ENCODE measurements at places on chromosomes 3 and 15.

GRCh38 chr3:120331076-120331475 is 18.1 kb downstream of the LRRC58 start:
- DNase-seq: peak; percentile 81

DNA sequence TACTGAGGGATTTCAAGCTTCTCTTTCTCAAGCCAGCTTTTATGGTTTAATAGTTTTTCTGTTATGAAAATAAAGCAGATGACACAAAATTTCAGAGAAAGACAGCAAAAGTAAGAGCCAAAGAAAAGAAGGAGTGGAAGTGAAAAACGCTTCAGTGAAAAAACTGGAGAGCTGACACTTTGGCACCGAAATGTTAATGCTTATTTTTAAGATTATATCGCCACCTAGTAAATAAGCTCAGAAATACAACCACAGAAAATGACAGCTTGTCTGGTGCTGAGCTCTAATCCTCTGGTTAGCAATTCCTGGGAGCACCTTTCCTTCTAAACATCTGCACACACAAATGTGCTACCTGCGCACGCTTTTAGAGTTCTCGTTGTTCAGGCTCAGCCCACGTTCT is 101.6 kb downstream of the ZPLD1 start:
- DNase-seq: peak; percentile 54

GRCh38 chr3:88090681-88091080 is 31.6 kb downstream of the ZNF654 start:
- DNase-seq: no peak

DNA sequence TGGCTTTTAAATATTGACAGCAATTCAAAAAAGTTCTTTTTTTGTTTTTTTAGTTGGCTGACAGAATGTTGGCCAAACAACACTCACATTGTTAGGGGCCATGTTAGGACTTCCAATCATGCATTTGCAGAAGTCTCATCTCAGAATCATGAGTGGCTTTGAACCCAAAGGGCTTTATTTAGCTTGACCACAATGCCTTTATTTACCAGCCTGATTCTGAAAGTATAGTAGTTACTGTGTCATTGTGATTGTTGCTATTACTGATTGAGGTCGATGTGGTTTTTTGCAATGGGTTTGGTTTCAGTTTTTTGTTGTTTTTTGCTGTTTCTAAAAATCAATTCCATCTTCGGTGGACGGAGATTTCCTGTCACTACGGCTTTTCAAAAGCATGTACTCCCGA is 7.2 kb downstream of the GLDN start:
- no peak for DNase-seq

DNA sequence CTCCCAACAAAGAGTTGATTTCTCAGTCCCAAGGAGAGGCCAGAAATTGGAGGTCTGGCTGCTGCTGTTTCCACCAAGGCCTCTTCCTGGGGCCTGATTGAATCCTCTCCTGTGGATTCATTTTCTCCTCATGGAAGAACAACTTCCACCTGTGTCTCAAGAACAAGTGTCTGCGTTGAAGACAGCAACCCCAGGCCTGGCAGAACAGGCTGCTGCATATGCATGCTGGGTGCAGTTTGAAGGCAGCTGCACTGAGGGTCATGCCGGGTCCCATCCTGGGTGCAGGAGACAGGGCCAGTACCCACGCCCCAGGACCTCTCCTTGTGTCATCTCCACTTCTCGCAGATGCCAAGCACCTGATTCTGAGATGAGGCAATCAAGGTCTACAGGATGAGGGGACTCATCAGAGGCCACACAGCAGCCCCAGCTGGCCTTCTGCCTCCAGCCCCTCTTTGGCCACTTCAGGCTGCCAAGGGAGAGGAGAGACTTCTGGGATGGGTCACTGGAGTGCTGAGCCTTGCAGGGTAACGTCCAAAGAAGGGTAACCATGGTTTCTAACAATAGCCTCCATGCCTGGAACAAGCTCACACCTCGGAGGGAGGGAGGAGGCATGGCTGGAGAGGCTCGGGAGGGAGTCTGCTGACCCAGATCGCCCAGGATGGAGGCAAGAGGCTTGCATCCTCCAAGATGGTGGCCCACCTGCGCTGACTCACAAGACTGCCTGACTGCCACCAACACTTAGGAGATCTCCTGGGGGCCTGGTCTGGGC is 30.0 kb downstream of the HCN4 start:
- DNase-seq: no peak

- DNase-seq: peak; percentile 83
These were observed 35.8 kb downstream of the PRKCD start for GRCh38 chr3:53196575-53197407.

- DNase-seq: peak; percentile 72
These were observed 43.0 kb downstream of the USP13 start for GRCh38 chr3:179695672-179696313.

DNA sequence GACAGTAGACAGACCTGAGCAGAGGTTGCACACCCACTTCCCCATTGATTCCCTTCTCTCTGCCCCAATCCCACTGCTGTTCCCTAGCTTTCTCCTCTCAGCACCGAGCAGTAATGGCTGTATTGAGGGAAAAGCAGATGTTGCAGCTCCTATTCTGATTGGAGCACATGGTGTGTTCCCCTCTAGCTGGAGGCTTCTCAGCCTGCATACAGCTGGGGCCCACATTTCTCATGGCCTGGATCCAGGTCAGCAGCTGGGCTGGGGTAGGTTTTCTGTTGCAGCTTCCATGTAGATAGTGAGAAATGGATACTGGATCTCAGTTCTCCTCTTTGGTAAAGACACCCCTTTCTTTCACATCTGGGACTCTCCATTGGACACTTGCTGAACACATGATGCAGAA is 50.1 kb downstream of the RYR3 start:
- no peak for DNase-seq

GRCh38 chr3:16335772-16336645 is 71.0 kb downstream of the OXNAD1 start:
- no peak for DNase-seq

GRCh38 chr3:142888099-142888480 is 793 bp downstream of the PCOLCE2 start:
- peak; percentile 42 for DNase-seq

DNA sequence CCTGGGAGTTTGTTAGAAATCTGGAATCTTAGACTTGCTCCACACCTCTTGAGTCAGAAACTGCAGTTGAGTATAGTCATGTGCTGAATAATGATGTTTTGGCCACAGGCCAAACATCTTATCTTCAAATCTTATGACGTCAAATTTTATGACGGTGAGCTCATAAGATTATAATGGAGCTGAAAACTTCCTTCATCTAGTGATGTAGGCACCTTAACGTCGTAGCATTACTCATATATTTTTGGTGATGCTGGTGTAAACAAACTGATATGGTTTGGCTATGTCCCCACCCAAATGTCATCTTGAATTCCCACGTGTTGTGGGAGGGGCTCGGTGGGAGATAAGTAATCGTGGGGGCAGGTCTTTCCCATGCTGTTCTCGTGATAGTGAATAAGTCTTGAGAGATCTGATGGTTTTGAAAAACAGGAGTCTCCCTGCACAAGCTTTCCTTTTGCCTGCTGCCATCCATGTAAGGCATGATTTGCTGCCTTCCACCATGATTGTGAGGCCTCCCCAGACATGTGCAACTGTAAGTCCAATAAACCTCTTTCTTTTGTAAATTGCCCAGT is 268.0 kb upstream of the PROK2 start:
- no peak for DNase-seq

- DNase-seq: peak; percentile 20
These were observed 6.4 kb downstream of the ALG1L2 start for GRCh38 chr3:130088061-130088460.

DNA sequence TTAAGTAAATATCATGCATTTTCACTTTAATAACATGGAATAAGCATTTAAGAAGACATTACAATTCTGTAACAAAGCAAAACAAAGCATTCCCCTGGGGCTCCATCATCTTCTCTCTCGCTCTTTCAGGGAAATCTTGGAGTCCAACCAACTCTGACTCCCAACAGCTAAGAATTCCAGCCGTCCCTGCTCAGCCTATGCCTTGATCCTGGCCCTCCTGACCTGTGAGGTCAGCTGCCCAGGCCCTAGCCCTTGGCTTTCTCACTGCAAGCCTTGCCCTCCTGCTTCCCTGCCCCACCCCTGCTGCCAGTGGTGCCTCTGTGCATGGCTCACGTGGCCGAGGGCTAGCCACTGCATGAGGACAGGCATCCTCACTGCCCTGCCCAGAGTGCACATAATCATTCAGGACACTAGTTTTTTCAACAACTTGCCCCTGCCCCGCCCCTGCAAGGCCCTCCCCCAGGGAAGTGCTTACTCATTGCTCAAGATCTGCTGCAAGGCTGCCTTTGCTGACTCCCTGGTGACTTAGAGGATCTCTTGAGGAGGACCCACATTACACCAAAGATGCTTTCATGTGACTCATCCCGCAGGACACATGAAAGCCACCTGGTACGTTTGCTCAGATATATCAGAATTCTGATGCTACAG is 37.6 kb downstream of the MTMR10 start:
- peak; percentile 18 for DNase-seq

DNA sequence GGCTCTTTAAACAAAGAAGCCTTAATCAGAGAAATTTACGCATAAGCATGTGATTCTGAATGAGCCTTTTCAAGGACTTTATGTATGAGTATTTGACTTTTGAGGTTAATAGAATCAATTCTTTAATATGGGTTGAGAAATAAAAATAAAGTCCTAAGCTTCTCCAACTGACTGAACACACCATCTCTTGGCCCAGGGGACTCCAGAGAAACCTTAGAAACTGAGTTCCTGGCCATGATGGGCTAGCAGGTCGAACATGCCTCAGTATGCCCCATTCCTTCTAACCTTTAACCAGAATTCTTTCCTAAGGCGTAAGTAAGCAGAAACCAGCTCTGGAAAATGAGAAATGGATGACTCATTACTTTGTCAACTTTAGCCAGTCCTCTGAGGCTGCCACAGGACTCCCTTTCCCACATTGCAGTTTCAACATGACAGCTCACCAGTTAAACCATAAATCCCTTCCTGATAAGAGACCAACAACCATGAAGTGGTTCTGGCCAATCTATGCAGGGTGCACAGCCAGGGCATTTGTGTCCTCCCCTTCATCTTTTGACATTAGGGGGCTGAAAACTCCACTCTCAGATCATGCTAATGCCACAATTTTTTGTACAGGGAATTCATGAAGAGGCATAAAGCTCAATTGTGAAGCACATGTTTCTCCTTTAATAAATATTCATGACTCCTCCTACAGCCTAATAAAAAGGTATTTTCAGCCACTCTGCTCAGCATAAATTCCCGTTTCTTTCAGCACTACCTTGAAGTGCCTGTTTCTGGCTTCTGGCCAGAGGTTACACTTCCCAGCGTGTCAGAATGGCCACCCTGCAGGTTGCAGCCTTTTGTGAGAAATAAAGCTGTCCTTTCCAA is 33.3 kb downstream of the TM4SF18 start:
- peak; percentile 82 for DNase-seq

DNA sequence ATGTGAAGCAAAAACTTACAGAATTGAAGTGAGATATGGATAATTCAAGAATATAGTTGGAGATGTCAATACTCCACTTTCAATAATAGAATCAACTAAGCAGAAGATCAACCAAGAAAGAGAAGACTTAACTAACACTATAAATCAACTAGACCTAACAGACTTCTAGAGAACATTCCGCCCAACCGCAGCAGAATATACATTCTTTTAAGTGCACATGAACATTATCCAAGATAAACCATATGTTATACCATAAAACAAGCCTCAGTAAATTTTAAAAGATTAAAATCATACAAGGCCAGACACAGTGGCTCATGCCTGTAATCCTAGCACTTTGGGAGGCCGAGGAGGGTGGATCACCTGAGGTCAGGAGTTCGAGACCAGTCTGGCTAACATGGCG is 5.5 kb upstream of the TEX55 start:
- DNase-seq: no peak

DNA sequence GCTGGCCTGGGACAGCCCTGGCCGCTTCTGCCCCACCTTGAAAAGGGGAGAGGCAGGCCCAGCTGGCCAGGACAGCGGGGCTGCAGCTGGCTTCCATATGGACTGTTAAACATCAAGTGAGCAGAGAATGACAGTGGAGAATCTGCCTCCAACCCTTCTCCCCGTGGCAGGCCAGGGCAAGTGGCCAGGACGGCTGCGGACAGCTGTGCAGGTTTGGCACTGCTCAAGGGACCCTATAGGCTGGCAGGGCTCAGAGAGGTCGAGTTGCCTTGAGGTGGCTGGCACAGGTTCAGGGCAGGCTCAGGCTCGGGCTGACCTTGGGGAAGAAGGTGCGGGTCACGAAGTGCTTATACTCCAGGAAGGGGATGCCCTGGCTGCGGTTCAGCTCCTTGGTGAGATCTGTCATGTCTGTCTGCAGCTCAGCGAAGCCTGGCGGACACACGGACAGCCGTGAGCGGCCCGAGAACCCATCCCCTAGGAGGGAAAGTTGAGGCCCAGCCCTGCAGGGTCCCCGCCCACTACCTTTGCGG is 24.3 kb downstream of the H1-8 start:
- DNase-seq: no peak

DNA sequence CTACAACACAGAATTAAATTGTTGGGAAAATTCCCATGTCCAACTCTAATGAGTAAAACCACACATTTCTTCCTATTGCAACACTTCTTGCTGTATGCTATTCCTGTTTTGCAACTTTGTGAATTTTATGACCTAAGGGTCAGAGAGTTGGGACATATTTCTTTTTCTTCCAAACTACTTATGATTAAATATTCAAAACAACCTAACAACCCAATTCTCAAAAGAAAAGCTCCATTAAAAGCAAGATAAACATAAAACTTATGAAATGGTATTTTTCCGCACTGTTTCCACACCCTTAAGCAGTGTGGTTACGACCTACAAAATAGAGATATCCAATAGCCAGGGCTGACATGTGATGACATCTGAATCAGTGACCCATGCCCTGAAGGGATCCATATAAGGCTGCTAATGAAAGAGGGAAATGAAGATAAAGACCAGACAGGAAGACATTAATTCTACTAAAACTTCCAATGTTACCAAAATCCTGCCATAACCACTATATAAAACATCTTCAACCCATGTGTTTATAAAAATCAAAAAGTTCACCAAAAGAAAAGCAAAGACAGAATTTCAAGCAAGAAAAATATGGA is 45.6 kb downstream of the DMXL2 start:
- DNase-seq: peak; percentile 91

DNA sequence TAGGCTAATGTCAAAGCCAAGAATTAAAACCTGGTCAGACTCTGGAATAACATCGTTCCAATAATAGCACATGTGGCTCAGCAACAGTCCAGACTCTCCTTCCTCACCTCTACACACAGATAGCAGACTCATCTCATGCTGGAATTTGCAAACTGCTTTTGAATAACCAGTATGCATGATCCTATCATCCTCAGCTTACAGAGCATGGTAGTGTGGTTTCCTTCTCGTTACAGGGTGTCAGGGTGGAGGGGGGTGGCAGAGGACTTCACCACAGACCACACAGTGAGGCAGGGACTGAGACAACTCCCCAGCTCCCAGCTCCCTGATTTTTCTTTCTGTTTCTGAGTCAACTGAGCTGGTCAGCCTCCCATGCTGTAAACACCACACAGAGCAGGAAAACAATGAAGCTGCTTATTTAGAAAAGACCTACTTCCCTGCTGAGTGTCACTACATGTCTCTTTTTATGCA is 101.6 kb downstream of the RPL22L1 start:
- no peak for DNase-seq

DNA sequence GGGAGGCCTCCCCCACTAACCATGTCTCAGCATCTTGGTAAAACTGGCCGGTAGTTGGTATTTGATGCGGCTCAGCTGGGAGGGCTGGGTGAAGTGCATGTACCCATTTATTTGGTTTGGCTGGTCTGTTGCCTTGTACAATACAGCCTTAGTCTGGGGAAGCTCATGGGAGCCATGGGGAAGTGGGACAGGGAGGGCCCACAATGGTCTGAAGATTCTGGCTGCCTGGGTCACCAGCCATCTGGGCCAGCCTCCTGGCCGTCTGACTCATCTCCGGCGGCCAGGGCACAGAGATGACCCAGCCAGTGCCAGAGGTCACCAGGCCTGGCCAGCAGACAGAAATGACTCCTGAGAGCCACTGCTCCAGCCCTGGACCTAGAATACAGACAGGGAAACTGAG is 51.6 kb upstream of the SMAD6 start:
- DNase-seq: peak; percentile 93

Data from inflammatory macrophage (primary cell).